ENCODE measurements at places on chromosomes 13 and 19.

DNA sequence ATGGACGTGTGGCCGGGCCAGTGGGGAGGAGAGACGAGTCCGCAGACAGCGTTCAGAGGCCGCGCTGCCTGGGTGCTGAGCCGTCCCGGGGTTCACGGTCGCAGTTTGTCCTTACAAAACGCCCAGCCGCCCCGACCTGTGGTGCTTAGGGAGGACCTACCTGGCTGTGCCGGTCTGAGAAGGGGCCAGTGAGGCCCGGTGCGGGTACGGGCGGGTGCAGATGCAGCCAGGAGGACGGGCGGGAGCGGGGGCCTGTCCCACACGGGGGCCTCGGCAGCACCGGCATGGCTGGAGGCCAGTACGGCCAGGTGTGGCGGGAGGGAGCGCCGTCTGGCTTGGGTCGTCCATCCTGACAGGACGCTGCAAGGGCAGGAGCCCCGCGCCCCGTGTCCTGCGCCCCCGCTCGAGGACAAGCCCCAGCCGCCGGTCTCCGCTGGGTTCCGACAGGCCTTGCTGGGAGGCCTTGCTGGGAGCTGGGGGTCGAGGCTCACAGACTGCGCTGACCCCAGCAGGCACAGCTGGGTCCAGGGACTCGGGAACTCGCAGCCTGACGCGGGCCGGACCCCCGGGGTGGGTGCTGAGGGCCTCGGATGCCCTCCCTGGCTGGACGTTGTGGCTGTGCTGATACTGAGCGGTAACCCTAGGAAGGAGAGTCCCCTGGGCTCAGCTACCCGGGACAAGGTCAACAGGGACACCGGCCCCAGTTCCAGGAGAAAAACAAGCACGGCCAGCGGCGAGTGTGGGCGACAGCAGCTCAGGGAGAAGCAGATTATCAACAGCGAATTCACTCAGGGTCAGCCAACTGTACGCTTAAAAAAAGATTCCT, 5.3 kb upstream of the PROZ start:
- no peak for DNase-seq

- DNase-seq, result no peak
Measured at GRCh38 chr13:44074611-44075010, 194.9 kb downstream of the LACC1 start.

GRCh38 chr19:15524781-15525180, 16.5 kb downstream of the CYP4F22 start:
- no peak for DNase-seq

DNA sequence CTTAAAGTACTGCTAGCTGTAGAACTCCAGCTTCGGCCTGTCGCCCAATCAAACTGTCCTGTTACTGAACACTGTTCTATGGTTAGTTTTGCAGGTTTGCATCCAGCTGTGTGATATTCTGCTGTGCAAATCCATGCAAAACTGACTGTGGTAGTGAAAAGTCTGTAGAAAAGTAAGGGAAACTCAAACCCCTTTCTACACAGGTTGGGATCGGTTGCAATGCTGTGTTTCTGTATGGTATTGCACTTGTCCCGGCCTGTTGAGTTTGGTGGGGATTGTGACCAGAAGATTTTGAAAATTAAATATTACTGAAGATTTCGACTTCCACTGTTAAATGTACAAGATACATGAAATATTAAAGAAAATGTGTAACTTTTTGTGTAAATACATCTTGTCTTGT, 3.6 kb downstream of the MIR17HG start:
- no peak for DNase-seq

DNA sequence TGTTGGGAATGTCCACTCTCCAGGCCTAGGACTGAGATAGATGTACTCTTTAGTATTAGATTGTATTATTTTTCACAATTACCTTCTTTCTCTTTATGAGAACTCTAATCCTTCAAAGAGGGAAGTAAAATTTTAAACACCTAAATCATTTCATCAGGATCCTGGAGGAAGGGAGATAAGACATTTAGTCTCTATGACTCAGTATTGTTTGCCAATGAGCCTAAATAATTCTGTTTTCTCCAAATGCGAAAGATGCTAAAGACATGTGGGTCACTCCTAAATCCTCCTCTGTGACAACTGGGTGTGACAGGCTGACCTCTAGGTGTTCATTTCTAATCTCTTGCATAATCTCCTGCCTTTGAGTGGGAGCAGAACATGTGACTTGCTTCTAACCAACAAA, 1736.6 kb upstream of the MIR17HG start:
- DNase-seq, result no peak

- DNase-seq, result no peak
Measured at GRCh38 chr13:76925115-76925514, 23.2 kb upstream of the ACOD1 start.

- DNase-seq, result peak; percentile 30
Measured at GRCh38 chr13:102846261-102847015, 606 bp downstream of the ERCC5 start.

- no peak for DNase-seq
Measured at GRCh38 chr19:2059422-2060201, 8.6 kb upstream of the MKNK2 start.

DNA sequence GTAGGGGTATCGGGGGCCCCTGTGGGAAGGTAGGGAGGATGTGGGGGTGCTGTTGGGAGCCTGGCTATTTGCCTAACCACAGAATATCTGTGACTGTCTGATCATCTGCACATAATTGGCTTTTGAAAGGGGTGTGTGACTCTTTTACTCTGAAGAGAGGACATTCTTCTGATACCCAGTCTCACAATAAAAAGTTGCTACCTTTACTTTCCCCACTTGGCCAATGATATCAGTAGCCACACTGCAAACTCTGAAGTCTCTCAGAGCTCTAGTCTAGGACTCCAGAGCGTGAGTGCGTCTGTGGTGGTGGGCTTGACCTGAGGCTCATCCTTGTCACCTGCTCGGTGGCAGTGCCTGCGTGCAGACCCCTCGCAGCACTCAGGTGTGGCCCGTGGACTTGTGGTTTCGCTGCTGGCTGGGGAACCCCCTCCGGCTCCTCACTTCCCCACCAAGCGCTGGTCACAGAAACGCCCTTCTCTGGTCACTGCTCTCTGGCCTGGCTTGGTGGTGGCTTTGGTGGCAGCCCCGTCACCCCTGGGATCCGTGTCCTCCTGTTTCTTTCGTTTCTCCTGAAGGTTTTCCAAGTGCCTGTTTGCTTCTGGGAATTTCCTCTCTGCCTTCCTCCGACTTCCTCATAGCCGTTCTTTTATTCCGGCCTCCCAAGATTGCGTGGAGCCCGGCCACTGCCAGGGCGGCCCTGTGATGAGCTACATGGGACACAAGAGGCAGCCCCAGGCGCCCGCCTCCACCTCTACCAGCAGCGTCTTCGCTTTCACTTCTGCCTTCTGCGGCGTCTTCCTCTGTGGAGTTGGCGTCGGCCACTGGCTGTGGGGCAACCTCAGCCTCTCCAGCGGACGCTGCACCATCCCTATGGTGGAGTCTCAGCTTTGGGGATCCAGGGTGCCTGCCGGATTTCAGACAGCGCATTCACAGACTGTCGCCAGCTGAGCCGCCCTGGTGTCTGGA, 78.0 kb downstream of the ATP11A start:
- no peak for DNase-seq

- DNase-seq, result no peak
Measured at GRCh38 chr13:74629985-74630384, 495.8 kb upstream of the KLF12 start.

DNA sequence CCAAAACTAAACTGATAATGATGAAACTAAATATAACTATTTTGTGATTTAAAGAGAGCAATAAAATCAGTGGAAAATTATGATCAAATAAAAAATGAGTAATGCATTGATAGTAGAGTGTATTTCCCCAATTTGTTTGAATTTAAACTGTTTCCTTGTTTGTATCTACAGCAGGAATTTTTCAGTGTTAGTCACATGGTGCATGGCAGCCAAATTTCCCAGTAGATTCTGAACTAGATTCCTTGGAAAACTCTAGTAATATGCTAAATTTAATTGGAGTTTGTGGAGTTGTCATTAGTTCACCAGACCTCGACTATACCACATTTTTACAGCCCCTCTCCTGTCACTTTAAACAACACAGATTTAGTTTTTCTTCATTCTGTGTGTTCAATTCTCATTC, 156.2 kb downstream of the PCCA start:
- no peak for DNase-seq

- no peak for DNase-seq
Measured at GRCh38 chr19:20397292-20397691, 168.3 kb downstream of the ZNF737 start.

DNA sequence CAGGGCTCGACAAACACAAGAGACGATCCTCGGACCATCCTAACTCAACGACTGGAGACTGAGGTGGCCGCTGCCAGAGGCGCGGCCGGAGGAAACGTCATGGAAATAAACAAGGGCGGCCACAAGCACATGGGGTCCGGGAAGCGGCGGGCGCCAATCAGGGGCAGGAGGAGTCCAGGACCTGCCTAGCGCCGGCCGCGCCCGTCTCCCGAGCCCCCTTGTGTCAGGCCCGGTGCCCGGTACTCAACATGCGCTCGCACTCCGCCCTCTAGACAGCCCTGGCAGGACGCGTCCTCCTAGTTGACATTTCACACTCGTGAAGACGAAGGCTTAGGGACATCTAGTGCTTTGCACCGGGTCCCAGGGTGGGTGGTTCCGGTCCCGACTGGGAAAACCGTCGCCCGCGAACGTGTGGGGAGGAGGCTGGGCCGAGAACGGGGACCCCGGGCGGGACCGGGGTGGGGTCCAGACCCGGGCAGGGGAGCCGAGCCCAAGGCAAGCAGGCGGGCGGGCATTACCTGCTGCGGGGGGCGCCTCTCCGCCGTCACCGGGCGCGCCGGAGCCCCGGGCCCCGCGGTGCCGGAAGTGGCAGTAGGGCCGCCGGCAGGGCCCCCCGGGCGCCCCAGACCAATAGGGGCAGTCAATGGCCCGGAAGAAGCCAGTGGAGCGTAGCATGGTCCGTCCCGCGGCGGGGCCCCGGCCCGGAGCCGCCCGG, 442 bp downstream of the REXO1 start:
- no peak for DNase-seq

DNA sequence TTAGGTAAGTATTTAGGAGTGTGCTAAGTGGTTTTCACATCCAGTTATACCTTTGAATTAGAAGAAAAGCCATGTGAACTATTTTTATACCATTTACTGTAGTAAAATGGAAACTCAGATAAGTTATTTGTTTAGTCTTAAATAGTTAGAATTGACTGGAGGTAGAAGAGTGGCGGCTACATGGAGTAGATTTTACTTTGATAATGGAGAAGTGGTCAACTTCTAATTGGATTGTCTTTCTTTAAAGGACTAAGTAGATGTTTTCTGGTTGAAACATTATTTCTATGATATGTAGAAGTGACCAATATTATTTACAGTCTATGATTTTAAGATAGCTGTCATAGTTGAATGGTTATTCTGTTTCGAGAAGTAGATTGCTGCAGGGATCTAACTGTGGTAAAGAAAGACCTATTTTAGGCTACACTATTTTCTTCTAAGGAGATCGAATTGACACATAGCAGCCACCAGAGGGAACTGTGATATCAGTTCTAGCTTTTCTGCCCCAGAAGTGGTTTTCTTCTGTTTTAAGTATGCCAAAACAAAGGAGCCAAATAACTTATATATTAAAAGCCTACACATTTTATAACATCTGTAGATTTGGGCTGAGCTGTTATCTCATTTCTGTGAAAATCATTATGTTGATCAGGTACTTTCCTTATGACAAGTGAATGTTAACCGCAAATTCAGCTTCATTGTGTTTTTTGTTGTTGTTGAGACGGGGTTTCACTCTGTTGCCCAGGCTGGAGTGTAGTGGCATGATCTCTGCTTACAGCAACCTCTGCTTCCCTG, 26.1 kb downstream of the ZMYM2 start:
- no peak for DNase-seq

- DNase-seq, result no peak
Measured at GRCh38 chr13:94674609-94675348, 37.6 kb downstream of the SOX21 start.

GRCh38 chr13:95406176-95406575, 104.9 kb upstream of the ABCC4 start:
- DNase-seq, result no peak

DNA sequence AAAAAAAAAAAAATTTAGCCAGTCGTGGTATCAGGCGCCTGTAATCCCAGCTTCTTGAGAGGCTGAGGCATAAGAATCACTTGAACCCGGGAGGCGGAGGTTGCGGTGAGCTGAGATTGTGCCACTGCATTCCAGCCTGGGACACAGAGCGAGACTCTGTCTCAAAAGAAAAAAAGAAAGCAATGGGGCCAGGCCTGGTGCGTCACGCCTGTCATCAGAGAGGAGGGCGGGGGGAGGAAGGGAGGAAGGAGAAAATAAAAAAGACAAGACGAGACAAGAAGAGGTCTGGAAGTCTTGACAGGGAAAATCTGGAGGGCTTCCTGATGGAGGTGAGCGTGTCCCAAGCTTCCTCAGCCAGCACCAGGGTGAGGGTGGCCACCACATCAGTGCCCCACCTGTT, 54.9 kb upstream of the PTPRS start:
- no peak for DNase-seq

- no peak for DNase-seq
Measured at GRCh38 chr13:20426766-20427448, 98.8 kb downstream of the CRYL1 start.

DNA sequence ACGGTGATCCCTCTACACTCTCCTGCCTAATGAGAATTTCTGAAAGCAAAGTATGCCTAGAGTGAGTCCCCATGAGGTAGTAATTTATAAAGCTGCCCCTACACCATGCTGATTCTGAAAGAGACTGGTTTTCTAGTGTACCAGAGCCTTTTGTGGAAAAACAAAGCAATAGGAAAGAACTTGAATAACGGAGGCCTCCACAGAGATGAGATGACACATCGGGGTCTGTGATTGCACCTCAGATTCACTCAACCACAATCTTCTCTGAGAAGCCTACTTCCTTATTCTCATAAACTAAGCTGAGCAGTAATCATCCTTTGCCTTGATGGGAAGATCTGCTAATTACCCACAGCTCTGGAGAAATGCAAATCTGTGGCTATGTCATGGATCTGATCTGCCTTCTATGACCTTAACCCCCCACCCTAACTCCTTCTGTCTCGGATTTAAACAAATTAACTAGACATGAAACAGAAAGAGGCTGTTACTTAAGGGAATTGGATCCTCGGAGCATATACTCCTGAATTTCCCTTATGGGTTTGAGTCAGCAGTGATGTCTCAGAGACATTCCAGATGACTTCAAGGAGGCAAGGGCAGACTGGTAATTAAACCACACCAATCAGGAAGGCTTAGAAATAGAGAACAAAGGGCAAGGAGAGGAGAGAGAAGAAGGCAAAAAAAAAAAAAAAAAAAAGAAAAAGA, 128.0 kb downstream of the DCT start:
- no peak for DNase-seq

DNA sequence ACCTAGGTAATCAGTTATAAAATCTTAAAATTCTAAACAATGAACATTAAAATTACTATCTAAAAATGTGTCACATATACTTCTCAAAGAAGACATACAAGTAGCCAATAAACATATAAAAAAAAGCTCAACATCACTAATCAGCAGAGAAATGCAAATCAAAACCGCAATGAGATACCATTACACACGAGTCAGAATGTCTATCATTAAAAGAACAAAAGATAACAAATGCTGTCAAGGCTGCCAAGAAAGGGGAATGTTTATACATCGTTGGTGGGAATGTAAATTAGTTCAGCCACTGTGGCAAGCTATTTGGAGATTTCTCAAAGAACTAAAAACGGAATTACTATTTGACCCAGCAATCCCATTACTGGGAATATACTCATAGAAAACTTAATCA, 310.3 kb upstream of the EDNRB start:
- no peak for DNase-seq

- DNase-seq, result no peak
Measured at GRCh38 chr19:11890634-11891033, 3.1 kb downstream of the ZNF69 start.

- DNase-seq, result no peak
Measured at GRCh38 chr13:110092831-110093247, 214.1 kb downstream of the COL4A1 start.
